Activated CD4-positive, alpha-beta memory T cell treated with anti-CD3 and anti-CD28 coated beads, Interleukin-2, amount 10 ng/mL, durations not matched to agents 7 days and 5 days (primary cell): ENCODE measurements at places on chromosomes 16 and 17.

GRCh38 chr17:66678827-66679226 is 156.1 kb upstream of the CACNG5 start:
- H3K4me1 ChIP-seq: peaks cover 35% of the 10 kb centered on the region
- no peak for DNase-seq
- no peaks in the 10 kb centered on the region for H3K27me3 ChIP-seq
- peaks cover 32% of the 10 kb centered on the region for H3K36me3 ChIP-seq
- peak overlapping the region; percentile 26 for H3K27ac ChIP-seq

DNA sequence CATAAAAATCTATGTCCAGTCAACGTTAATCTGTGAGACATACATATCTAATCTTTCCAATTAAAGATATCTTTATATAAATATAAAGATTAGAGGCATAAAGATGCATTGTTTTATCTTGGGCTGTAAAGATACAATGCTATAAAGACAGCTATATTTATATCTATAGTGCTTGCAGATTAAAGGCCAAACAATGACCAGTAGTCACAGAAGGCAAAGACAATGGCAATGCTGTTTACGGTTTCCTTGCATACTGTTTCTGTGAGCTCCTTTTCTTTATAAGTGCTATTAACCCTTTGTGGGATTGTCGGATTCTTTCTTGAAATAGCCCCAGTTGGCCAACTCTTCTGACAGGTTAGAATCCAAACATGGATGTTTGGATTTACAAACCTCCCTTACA is 85.5 kb upstream of the SALL1 start:
- no peaks in the 10 kb centered on the region for H3K36me3 ChIP-seq
- H3K27me3 ChIP-seq: no peaks in the 10 kb centered on the region
- H3K4me3 ChIP-seq: no peak overlapping the region
- no peak for DNase-seq
- H3K27ac ChIP-seq: no peak overlapping the region

- H3K4me3 ChIP-seq: no peak overlapping the region
- H3K36me3 ChIP-seq: no peaks in the 10 kb centered on the region
- no peaks in the 10 kb centered on the region for H3K4me1 ChIP-seq
Measured at GRCh38 chr17:74729368-74729767, 7.7 kb upstream of the RAB37 start.

DNA sequence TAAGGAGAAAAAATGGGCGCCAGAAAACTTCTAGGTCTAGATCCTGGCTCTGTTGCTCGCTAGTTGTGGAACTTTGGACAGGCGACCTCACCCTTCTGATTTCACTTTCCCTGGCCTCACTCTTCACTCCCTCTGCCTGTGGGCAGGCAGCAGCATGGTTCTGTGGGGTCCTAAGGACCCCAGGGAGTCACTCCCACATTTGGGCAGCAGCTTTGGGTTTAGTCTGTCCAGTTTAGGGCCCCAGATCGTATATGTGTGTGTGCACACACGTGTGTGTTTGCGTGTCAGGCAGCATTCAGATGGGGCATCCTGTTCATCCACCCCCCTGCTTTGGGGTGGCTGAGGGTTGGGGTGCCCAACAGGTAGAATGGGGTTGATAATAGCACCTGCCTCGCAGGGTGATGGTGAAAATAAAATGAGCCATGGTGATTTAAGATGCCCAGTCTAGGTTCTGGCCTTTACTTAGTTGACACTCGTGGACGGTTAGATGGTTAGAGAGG is 102.2 kb downstream of the RAB11FIP4 start:
- peak overlapping the region; percentile 99 for H3K27ac ChIP-seq
- H3K4me1 ChIP-seq: peaks cover 81% of the 10 kb centered on the region
- H3K4me3 ChIP-seq: peak overlapping the region; percentile 54

GRCh38 chr16:67490335-67491096 is 7.2 kb upstream of the AGRP start:
- H3K4me1 ChIP-seq: peaks cover 7% of the 10 kb centered on the region
- H3K27me3 ChIP-seq: no peaks in the 10 kb centered on the region
- DNase-seq: no peak
- peaks cover under 1% of the 10 kb centered on the region for H3K36me3 ChIP-seq
- no peak overlapping the region for H3K4me3 ChIP-seq
- H3K27ac ChIP-seq: no peak overlapping the region

DNA sequence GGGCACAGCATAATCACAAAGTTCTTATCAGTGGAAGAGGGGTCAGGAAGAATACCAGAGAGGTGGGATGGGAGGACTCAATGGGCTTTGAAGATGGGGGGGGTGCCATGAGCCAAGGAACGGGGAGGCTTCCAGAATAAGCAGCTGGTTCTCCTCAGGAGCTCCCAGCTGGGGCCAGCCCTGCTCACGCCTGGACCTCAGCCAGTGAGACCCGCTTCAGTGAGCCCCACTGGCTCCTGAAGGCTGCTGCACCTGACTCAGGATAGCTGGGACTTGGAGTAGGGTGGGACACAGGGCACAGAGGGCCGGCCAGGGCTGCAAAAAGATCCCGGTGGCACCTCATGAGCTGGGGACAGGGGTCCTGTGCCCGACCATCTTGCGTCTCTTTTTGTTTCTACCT is 24.4 kb upstream of the ZC3H18 start:
- no peaks in the 10 kb centered on the region for H3K27me3 ChIP-seq
- peaks cover 16% of the 10 kb centered on the region for H3K4me1 ChIP-seq

- H3K4me3 ChIP-seq: no peak overlapping the region
- no peak overlapping the region for H3K27ac ChIP-seq
- peaks cover 5% of the 10 kb centered on the region for H3K36me3 ChIP-seq
- no peaks in the 10 kb centered on the region for H3K4me1 ChIP-seq
Measured at GRCh38 chr16:56414366-56414765, 11.0 kb downstream of the AMFR start.

DNA sequence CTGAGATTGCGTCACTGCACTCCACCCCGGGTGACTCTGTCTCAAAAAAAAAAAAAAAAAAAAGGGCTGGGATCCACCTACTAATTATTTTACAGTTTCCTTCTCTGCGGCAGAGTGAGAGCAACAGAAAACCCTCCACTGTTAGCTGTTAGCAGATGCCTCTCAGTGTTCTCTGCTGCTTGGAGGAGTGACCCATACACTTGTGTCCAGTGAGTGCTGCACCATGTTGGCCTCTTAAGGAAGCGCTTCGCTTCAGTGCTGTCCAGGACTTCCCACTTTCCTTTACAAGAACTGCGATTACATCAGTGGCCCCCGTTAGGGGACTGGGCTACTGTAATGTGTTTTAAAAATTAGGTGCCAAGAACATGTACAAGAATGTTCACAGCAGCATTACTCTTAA is 18.4 kb upstream of the CLEC18B start:
- H3K4me1 ChIP-seq: peaks cover 36% of the 10 kb centered on the region
- DNase-seq: no peak
- H3K27ac ChIP-seq: peak overlapping the region; percentile 35
- no peak overlapping the region for H3K4me3 ChIP-seq
- peaks cover 33% of the 10 kb centered on the region for H3K36me3 ChIP-seq

- no peak for DNase-seq
- H3K27ac ChIP-seq: no peak overlapping the region
- H3K36me3 ChIP-seq: no peaks in the 10 kb centered on the region
- H3K4me3 ChIP-seq: no peak overlapping the region
- H3K4me1 ChIP-seq: peaks cover 3% of the 10 kb centered on the region
Measured at GRCh38 chr17:31598399-31598782, 206.9 kb downstream of the RAB11FIP4 start.

GRCh38 chr17:33028778-33029177 is 37.1 kb downstream of the SPACA3 start:
- no peaks in the 10 kb centered on the region for H3K4me1 ChIP-seq
- no peak overlapping the region for H3K4me3 ChIP-seq
- no peaks in the 10 kb centered on the region for H3K36me3 ChIP-seq
- no peak for DNase-seq

DNA sequence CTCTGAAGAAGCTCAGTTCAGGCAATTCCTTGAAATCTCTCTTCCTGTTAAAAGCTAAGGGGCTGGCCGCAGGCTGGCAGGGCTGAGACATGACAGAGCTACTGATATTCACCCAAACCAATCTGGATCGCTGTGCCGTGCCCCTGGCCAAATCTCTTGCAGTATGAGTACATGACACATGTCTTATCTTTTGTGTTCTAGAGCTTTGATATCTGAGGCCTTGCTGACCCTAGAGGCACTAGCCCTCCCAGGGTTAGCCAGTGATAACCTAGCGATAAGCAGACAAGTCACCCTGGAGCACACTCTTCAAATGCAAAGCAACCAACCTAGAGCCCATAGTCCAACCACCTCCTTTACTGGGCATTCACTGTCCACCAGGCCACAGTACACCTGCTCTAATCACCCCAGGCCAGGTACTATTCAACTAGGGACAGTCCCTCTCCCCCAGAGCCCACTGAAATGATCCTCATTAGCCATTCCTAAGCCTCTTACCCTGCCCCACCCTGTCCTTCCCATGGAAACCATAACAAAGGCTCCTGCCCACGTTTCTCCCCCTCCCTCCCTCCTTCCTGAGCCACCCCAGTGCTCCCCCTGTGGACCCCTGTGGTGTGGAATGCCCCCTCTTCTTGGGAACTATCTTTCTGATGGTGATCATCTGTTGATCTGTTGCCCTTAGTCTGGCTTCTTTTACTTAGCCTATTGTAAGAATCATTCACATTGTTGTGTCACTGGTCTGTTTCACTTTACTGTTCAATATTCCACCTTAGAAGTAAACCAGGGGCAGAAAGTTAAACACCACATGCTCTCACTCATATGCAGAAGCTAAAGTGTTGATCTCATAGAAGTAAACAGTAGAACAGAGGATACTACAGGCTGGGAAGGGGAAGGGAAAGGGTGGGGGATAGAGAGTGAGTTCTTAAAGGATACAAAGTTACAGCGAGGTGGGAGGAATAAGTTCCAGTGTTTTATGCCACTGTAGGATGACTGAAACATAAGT is 52.5 kb downstream of the TEKT5 start:
- no peak overlapping the region for H3K27ac ChIP-seq
- H3K36me3 ChIP-seq: no peaks in the 10 kb centered on the region
- H3K4me3 ChIP-seq: no peak overlapping the region
- H3K4me1 ChIP-seq: no peaks in the 10 kb centered on the region
- no peak for DNase-seq

- H3K27ac ChIP-seq: no peak overlapping the region
- H3K4me1 ChIP-seq: peaks cover 28% of the 10 kb centered on the region
- H3K4me3 ChIP-seq: no peak overlapping the region
- H3K36me3 ChIP-seq: peaks cover 5% of the 10 kb centered on the region
- no peaks in the 10 kb centered on the region for H3K27me3 ChIP-seq
- DNase-seq: no peak
Measured at GRCh38 chr17:64133546-64134215, 3.7 kb upstream of the ERN1 start.

- H3K27ac ChIP-seq: peak overlapping the region; percentile 96
- H3K27me3 ChIP-seq: no peaks in the 10 kb centered on the region
- peaks cover 98% of the 10 kb centered on the region for H3K4me1 ChIP-seq
- H3K36me3 ChIP-seq: peaks cover 32% of the 10 kb centered on the region
Measured at GRCh38 chr17:77442976-77443747, 302.4 kb downstream of the SEC14L1 start.

GRCh38 chr17:81713556-81714411 is 1.7 kb downstream of the SLC25A10 start:
- H3K4me3 ChIP-seq: peak overlapping the region; percentile 89
- peaks cover 3% of the 10 kb centered on the region for H3K36me3 ChIP-seq
- no peak for DNase-seq
- no peak overlapping the region for H3K27ac ChIP-seq

DNA sequence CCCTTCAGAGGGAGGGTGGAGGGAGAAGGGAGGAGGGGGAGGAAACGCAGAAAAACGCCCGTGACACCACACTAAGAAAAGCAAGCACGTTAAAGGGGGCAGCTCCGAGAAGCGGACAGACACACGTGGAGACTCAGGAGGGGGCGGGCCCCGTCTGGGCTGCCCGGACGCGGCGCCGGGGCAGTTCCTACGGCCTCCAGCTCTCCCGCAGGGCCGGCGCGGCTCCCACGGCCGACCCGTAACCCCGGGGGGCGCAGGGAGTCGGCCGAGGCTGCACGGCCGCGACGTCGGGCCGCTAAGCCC is 362 bp downstream of the KLHDC4 start:
- H3K36me3 ChIP-seq: peaks cover 35% of the 10 kb centered on the region
- H3K27ac ChIP-seq: peak overlapping the region; percentile 97
- peak overlapping the region; percentile 97 for H3K4me3 ChIP-seq

- no peak overlapping the region for H3K4me3 ChIP-seq
- H3K27ac ChIP-seq: no peak overlapping the region
- no peak for DNase-seq
- H3K4me1 ChIP-seq: peaks cover 2% of the 10 kb centered on the region
- no peaks in the 10 kb centered on the region for H3K36me3 ChIP-seq
Measured at GRCh38 chr17:50625032-50625871, 9.4 kb upstream of the ABCC3 start.

DNA sequence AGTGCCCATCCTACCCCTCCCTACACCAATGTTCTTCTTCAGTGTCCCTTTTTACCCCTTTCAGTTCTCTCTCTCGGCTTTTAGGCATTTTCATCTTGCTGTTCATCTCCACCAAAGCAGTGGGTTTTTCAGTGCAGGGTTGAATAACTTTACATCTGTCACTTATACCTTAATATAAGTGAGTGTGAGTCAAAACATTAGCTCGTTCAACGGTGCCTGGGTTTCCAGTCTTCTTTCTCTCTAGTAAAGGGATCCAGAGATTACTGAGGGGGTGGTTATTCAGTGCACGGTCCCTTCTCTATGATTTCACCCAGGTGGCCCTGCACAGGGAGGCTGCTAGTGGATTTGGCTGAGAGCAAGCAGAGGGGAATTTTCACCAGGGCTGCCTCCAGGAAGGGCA is 210.6 kb upstream of the CDH5 start:
- no peak overlapping the region for H3K4me3 ChIP-seq
- H3K36me3 ChIP-seq: no peaks in the 10 kb centered on the region
- H3K27ac ChIP-seq: no peak overlapping the region
- no peaks in the 10 kb centered on the region for H3K27me3 ChIP-seq
- H3K4me1 ChIP-seq: peaks cover 3% of the 10 kb centered on the region

DNA sequence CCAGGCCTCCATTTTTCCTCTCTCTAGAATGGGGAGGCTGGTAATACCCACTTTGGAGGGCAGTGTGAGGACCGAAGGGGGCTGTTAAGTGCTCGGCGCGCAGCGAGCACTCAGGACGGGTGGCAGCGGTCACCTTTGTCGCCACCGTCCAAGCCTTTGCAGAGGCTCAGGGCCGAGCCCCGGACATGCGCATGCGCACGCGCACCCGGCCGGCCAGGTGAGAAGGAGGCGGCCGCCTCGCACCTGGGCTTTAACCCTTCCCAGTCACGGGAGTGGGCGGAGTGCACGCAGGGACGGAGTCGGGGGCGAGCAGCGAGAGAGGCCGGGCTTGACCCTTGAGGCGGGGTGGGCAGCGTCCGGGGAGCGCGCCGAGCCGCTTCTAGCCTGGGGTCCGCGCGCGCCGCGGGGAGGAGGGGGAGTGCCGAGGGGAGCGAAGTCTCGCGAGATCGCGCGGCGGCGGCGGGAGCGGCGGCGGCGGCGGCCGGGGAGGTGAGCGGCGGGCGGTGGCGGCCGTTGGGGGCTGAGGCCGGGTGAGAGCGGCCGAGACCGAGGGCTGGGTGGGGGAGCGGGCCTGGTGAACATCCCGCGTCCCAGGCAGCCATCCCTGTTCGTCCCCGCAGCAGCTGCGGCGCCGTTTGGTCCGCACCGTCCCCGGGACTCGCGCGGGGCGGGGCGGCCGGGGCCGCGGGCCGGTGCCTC is at the start of gene MRTFB:
MRTFB (plus strand) TSS at position 443 of the 699 bp plus-strand sequence. CDS start 69,288 bp downstream, outside the sequence.
- H3K36me3 ChIP-seq: no peaks in the 10 kb centered on the region
- DNase-seq: peak; percentile 77
- peak within 1 kb of the TSS; percentile 56 for H3K27ac ChIP-seq
- peaks cover 5% of the 10 kb centered on the region for H3K27me3 ChIP-seq
- peaks cover 16% of the 10 kb centered on the region for H3K4me1 ChIP-seq

- peak overlapping the region; percentile 86 for H3K4me3 ChIP-seq
- DNase-seq: no peak
- H3K4me1 ChIP-seq: peaks cover 56% of the 10 kb centered on the region
Measured at GRCh38 chr16:84503751-84504395, 586 bp downstream of the MEAK7 start.

- no peak overlapping the region for H3K27ac ChIP-seq
- DNase-seq: no peak
- H3K36me3 ChIP-seq: no peaks in the 10 kb centered on the region
- peaks cover 57% of the 10 kb centered on the region for H3K27me3 ChIP-seq
Measured at GRCh38 chr16:21224800-21225199, 8.7 kb upstream of the ANKS4B start.
